ENCODE measurements at places on chromosomes 2 and 18.
A peak's percentile ranks its signal among the peaks of the same experiment; 100 is the strongest.

DNA sequence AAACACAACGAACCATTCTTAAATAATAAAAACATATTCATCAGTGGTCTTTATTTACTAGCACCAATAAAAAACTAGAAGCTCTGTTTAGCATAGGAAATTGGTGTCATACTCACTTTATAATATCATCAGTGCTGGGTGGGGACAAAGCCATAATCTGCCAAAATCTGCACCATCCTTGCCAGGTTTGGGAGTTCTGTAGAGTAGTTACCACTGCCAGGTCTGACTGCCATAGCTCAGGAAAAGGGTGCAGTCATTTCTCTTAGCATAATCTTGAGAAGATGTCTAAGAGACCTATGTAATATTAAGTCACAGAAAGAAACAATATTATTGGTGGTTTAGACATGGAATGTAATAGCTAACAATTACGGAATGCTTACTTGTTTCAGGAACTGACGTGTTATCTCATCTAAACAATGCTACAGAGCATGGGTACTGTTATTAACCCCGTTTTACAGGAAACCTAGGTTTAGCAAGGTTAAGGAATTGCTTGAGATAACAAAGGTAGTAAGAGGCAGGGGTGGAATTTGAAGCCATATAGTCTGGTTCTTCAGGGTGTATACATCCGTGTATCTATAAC lies 1.6 kb upstream of the MARCHF7 start:
- no peak for DNase-seq

DNA sequence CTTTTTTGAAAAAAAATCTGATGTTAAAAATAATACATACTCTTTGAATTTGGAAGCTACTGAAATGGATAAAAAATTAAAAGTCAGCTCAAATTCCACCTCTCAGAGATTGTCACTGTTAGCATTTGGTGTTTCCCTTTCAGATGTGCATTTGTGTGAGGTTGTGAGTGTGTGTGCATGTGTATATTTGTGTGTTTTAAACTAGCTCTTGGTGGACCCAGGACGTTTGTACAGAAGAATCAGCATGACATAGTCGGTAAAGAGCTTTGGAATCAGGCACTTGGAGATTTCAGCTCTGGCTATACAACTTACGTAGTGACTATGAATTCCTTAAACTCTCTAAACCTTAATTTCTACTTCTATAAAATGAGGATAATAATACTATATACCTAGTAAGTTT lies 14.5 kb downstream of the SPATS2L start:
- DNase-seq, result no peak

- no peak for DNase-seq
These were observed 529.7 kb downstream of the SATB2 start for GRCh38 chr2:198928026-198928425.

DNA sequence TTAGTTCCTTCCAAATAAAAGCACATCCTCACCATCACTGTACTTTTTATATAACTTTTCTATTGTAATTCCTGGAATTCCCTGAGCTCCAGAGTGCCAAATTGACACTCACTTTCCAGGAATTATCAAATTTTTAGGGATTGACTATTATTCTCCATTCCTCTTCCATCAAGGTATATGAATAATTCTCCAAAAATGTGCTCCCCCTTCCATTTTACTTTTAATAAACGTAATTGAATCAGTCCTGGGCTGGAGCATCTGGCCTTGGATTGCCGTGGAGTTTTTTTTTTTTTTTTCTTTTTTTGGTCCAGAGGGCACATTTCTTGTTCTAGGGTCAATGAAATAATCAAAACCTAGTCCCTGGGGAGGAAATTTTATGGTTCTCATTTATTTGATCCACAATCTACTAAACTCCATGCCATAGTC lies 304.3 kb downstream of the CDCA7 start:
- no peak for DNase-seq

GRCh38 chr2:208570851-208571763 lies 164.5 kb downstream of the PTH2R start:
- no peak for DNase-seq

GRCh38 chr2:237629739-237630138 lies 2.4 kb downstream of the LRRFIP1 start:
- DNase-seq, result no peak

DNA sequence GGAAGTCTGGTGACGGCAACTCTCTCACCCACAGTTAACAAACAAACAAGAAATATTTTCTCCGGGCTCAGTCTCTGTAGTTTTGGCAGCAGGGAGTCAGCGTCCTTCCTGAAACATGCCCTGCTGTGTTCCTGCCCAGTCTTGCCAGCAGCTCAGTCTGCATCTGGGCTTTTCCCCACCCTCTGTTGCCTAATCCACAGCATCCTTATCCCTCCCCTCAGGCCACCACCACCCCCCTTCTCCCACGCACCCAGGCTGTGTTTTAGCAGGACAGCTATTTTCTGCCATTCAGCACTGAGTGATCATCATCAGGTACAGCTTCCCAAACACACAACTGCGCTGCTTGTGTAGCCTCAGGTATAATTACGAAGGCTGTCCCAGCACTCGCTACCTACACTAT lies 168.2 kb downstream of the DPP10 start:
- no peak for DNase-seq

DNA sequence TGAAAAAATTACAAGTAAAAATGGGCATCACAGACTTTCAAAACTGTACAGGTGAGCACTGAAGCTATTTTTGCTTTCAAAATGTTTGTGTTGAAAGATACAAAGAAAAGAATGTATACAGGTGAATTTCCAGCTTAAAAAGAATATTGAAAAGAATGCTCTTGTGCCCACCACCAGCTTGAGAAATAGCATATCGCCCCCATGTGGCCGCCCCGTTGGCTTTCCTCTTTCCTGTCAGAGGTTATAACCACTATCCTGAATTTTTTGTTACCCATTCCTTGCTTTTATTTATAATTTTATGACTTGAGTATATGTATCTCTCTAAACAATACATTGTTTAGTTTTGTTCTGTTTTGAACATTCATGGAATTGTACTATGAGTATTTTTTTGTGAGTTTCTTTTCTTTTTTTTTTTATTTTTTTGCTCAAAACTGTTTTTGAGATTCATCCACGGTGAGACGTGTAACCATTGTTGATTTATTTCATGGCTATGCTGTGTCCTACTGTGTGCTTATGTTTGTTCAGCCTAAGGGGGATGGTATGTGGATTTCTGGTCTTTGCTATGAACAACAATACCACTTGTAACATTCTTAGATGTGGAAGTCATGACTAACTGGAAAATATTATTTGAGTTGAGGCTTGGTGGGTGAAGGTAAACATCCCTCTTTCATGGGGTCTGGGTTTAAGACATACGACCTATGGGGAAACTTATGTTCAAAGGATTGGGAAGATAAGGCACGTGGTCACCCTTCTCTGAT lies 11.6 kb downstream of the TRPM8 start:
- DNase-seq, result no peak

DNA sequence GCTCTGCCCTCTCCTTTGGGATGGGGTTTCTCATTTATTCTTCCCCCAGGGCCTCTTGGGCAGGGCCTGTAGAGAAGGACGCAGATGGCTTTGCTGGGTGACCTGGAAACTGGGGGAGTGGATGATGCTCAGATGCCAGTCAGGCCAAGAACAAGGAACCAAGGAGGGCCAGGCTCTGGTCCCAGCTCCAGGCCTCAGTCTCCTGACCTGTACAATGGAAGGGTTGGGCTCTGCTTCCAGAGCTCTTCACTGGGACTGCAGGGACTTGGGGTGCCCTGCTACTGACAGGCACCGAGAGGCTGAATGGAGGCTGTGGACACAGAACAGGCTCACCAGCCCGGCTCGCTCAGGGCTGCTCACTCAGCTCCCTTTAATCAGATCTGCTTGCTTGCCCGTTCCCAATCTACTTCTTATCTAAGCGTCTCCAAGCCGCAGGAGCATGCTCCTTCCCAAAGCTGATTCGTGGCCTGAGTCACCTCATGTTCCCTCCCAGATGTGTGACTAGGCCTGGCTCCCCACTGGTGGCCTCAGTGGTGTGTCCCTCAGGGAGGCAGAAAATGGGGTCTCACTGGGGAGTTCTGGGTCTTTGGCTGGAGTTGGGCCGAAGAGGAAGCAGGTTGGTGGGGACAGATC lies 82.6 kb upstream of the ODC1 start:
- DNase-seq, result no peak

DNA sequence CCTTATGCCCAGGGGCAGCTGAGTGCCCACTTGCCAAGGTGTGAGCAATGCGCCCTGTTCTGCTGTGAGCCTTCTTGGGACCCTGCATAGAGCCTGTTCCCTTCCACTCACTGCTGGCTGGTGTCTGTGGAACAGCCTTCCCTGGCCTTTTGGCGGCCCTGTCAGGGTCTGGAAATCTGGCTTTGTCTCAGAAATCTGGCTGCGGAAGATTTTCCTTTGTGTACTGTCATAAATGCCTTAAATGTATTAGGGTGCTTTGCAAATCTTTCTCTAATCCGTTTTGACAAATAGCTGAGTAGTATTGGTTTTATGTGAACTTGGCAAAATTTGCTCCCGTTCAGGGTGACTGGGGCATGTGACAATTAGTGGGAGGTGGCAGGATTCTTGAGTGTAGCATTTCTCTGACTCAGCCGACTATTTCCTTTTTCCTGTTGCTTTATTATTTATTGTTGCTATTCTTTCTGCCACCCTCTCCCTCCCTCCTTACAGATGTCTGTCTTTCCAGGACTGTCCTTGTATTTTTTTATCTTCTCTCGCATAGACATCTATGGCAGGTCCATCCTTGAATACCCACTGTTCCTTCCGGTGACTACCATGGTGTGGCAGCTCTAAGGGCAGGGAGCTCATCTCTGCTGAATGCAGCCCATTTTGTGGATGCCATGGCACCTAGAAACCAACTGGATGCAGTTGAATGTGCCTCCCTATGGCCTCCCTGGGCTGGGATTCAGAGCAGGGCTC lies 41.8 kb downstream of the LDLRAD4 start:
- no peak for DNase-seq

- no peak for DNase-seq
These were observed 14.1 kb upstream of the HPCAL1 start for GRCh38 chr2:10288606-10289005.

- no peak for DNase-seq
These were observed 3.6 kb downstream of the LDLRAD4 start for GRCh38 chr18:13221869-13222855.

DNA sequence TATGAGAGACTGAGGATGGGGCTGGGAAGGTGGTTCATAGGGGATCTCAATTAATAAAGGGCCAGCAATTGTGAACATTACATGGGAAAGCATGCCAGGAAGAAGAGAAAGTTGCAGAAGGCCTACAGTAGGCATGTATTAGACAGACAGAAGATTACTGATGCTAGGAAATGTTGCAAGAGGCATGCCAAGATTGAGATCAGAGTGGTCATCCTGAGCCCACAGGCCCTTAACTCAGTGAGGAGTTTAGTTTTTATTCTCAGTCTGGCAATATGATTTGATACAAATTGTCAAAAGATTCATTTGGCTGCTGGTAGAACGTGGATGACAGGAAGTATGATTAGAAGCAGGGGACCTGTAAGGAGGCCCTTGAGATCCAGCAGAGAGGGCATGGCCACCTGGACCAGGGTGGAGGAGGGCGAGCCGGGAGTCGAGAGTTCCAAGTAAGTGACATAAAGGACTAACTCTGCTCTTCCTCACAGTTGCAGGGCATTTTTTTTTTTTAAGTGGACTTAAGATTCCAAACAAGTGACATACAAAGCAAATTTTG lies 54.9 kb downstream of the EPHA4 start:
- DNase-seq, result peak; percentile 53

DNA sequence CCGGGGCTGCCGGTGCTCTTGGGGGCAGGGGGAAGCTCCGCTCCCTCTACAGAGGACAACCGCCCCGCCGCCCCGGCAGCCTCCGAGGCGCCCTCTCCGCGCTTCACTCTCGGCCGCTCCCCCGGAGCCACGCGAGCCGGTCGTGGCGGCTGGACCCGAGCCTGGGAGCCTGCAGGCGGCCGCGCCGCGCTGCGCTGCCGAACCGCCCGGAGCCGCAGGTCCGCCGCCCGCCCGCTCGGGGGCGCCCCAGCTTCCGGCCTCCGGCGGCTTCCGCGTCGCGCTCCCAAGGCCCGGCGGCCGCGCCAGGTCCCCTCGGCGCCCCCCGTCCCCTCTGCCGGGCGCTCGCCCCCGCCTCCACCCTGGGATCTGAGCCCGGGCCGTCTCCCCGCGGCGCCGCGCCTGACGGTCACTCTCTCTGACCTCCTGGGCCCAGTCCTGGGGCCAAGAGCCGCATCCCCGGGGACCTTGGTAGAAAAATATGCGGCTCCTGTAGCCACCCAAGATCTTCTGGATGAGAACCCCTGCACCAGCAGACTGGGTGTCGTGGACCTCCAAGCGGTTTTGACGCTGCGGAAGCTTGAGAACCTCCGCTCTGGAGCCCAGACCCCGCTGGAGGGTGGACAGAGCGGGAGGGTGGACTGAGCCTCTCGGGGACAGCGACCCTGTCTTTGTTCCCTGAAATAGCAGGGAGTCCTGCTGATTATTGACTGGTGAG lies 44.3 kb downstream of the SERTAD2 start:
- peak; percentile 78 for DNase-seq

DNA sequence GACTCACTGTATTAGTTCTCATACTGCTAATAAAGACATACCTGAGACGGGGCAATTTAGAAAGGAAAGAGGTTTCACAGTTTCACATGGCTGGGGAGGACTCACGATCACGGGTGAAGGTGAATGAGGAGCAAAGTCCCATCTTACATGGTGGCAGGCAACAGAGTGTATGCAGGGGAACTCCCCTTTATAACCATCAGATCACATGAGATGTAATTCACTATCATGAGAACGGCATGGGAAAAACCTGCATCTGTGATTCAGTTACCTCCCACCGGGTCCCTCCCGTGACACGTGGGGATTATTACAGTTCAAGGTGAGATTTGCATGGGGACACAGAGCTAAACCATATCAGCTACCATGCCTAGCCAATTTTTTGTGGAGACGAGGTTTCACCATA lies 168.2 kb downstream of the NEDD4L start:
- no peak for DNase-seq

DNA sequence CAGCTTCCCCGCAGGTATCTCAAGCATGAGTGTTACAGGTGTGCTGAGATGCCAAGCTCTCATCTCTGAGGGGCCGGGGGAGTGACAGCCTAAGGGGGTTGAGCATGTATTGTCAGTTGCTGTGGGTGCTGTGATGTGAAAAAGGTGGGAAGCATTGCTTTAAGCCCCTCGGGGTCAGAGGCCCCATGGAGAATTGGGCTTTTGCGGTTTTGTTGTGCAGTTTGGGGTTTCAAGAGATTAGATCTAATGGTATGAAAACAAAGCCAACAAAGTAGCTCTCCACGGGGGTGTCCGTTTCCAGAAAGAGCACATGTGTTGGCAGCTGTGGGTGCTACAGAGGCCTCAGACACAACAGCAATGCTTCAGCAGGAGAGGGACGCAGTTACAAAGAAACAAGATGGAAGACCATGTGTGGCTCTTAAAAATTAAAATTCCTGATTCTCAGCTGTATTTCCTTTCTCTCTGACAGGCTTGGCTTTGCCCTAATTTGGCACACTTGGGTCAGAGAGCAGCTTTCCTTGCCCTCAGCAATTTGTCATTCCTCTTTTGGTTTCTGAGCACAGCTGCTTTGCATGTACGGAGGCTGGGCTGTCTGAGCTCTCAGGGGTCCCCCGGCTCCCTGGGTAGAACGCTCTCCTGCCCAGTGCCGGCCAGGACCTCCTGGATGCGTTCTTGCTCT lies 69.9 kb downstream of the TMEM247 start:
- peak; percentile 3 for DNase-seq

All from stimulated activated naive CD4-positive, alpha-beta T cell (primary cell).